Activated CD4-positive, alpha-beta T cell treated with anti-CD3 and anti-CD28 coated beads, Interleukin-2, amount 50 U/mL, for 4 hours (primary cell): ENCODE measurements at places on chromosomes 12 and 14.

DNA sequence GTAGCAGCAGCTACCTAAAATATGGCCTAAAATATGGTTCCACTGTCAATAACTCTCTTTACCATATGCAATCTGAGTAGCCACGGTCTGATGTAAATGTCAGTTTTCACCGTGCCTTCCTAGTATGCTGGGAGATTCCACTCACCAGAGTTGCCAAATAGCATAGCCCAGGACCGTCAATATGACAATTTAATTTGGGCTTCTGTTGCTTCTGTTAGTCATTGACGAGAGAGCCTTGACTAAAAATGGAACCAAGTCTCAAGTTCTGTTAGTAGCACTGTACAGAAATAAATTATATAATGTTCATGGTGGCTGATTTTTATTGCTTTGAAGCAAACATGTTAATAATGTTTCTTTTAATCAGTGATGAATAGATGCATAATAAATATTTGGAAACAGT, 348.4 kb downstream of the BCAT1 start:
- no peak for DNase-seq

DNA sequence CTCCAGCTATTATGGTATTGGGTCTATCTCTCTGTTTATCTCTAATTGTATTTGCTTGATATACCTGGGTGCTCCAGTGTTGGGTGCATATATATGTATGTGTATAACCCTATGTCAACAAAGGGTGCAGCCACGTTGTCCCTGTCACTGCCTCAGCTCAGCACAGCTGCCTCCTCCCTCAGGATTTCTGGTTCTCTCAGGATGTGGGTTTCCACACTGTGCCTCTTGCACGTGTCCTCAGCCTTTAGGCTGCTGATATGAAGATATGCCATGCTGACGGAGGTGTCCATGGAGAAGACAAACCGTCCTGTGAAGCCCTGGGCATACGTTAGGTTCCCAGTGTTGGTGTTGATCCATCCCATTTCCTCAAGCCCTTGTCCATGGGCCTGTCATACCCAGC, 791.2 kb downstream of the TMEM121 start:
- DNase-seq: no peak

GRCh38 chr14:37668646-37669045, 73.2 kb downstream of the TTC6 start:
- no peak for DNase-seq

DNA sequence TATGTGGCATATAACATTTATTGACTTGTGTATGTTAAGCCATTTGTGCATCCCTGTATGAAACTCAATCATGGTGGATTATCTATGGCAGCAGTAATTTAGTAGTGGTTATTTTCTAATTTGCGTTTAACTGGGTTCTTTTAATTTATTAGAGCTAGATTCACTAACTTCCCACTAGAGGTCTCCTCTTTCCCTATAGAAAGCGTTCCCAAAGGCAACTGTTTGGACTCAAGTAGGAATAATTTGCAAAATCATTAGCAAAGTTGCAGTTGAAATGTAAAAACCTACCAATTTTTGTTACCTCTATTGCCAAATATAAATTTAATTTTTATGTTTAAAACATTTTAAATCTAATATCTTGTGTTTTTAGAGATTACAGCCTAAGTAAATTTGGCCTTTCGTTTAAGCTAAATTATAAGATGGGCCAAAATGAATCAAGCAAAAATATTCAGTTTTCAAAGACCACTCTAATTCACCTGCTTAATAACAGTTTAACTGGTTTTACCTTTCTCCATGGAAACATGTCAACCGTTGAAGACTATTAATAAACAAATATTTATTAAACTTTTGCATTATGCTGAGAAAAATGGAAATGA, 6.0 kb downstream of the DMAC2L start:
- DNase-seq: no peak
